ENCODE measurements at places on chromosomes 16 and 17. TPM values are rescaled to one million over a fixed set of nuclear protein-coding genes. Genes with fewer than 3 reads are reported as not detected.

DNA sequence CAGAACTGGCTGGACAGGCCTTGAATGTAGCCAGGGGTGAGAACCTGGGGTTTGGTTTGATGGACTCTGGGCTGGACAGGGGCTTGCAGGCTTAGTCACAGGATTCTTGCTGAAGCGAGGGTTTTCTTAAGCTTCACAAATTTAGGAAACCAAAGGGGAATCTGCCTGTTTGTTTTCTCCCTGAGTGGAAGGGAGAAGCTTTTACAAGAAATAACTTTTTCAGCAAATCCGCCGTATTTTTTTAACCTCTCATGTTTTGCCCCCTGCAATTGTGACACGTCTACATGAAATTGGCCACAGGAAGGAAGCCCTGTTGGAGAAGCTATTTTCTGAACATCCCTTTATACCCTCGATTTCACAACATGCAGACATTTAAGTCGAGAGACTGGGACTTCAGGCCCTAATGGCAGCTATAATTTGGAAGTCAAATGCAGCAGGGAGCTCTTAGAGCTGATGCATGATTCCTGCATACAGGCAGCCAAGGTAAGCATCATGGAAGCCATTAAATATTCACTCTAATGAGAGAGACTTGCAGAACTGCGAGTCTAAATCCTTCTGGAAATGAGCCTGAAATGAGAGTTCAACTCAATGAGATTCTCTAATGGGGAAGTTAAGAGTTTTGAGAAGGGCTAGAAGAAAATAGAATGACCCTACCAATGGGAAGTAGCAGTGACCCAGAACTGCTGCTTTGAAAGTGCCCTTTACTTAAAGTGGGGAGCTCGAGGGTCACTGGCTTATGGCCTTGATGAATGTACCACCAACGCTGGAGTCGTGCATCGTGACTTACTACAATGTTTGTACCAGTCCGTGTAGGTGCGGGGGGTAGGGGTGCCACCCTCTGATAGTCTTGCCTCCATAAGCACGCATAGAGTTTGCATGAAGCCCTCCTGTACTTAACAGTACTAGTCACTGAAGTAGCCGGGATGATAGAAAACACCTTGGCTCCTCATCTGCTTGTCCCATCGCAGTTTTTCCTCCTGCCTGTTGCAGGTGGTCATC, 45.1 kb upstream of the IRF8 start:
- no peak for DNase-seq

DNA sequence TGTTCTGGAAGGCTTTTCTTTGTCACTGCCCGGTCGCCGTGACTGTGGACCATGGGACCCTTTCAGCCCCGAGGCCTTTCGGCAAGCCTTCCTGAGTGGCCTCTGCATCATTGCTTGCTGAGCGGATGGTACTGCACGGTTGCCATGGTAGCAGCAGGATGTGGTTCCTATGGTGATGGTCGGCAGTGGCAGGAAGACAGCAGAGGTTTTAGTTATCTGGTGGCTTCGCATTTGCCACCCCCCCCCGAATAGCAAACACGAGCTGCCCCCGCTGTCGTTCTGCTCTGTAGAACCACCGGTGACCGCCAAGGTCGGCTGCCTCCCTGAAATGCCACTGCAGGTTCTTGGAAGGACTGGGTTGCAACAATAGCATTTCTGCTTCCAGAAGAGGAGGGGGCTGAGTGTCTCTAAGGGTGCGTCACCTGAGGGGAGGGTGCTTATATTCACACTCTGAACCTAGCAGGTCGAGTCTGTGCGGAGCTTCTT, 76.6 kb downstream of the CMIP start:
- DNase-seq: no peak

GRCh38 chr17:8072341-8072728, 15.2 kb downstream of the ALOX12B start:
- DNase-seq: no peak

DNA sequence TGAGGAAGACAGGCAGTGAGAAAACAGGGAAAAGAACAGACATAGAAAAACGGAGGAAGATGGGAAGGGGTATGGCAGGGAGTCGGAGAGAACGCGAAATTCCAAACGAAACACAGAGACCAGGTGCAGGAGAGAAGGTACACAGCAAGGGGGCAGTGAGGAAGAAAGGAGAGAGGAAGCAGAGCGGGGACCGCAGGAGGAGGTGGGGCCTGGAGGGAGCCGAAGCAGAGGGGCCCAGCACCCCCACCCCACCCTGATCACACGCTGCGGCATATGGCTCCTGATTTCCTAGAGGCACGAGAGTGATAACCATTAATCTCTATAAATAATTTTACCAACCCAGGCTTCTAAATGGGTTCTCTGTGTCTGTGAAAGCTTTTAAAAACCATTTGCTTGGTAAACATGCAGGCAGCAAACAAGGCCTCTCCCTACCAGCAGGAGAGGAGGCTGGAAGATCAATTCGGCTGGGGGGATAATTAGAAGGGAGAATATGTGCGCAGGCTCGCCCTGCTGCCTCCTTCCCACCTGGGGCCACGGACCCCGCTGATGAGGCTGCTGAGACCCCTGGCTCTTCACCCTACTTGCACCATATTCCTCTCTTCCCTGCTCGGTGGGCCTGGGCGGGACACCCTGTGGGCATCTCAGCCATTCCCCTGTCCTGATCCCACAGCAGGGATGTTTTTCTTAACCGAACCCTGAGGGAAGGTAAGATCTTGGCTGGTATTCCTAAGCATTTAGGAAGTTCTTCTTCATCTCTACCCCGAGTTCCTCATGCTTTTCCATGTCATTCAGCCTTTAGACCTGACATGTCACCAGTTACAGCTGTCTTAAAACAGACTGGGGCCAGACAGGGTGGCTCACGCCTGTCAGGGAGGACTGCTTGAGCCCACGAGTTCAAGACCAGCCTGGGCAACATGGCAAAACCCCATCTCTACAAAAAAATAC, 86.7 kb downstream of the TMEM132E start:
- no peak for DNase-seq

- DNase-seq: peak; percentile 68
Measured at GRCh38 chr16:48117217-48118105, 38.3 kb downstream of the ABCC12 start.

DNA sequence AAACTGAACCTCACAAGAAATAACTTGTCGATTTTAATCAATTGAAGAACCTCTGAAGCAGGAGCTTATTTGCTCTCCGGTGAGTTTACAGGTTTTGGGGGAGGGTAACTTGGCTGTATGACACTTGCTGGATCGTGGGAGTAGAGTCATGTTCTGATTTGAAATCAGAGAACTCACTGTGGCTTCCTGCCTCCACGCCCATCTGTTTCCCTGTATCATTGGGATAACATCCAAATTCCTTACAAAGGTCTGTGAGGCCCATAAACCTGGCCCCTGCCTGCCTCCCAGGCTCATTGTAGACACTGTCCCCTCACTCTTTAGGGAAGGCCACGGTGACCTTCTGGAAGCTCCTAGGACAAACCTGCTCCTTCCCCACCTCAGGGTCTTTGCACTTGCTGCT, 48.3 kb downstream of the C17orf67 start:
- no peak for DNase-seq

DNA sequence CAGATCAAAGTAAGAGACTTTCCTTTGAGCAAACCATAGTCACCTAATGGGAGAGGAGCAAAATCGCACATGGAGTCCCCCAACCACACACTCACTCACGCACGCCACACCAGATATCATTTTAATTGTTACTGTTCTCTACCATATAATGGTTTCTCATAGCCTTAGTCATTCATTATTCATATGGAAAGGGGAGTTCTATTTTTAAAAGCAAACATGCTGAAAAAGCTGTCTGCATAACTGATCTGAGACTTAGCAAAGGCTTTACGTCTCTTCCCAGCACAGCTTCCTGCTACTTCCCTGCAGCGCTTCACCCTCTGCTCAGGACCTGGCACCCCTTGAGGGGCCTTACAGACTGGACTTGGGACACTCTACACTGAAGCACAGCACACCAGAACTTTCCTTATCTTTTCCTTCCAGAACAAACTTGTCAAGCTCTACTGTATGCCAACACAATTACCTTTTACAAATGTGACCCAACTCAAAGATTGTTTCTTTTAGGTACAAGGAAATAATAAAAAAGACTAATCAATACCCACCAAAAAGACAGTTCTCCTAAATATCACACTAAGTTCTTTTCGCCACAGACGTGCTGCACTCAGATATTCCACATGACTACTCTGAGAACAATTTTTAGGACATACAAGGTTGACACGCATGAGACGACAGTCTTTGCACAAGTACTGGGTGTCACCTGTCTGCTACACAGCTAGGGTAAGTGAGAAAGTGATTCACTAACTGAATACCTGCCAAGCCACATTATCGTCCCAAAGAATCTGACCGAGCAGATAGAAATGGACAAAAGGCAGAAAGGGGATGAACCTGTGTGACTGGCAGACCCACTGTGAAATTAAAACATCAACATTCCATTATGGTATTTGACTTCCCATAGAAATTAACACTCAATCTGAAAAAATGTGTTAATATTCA, 21.5 kb downstream of the SRP68 start:
- no peak for DNase-seq

- DNase-seq: peak; percentile 76
Measured at GRCh38 chr17:4708436-4708835, 2.0 kb upstream of the ARRB2 start.

- DNase-seq: no peak
Measured at GRCh38 chr17:78997881-78998280, 11.7 kb downstream of the CANT1 start.

GRCh38 chr17:76569607-76570279, 15.9 kb downstream of the ST6GALNAC2 start:
- DNase-seq: peak; percentile 44

DNA sequence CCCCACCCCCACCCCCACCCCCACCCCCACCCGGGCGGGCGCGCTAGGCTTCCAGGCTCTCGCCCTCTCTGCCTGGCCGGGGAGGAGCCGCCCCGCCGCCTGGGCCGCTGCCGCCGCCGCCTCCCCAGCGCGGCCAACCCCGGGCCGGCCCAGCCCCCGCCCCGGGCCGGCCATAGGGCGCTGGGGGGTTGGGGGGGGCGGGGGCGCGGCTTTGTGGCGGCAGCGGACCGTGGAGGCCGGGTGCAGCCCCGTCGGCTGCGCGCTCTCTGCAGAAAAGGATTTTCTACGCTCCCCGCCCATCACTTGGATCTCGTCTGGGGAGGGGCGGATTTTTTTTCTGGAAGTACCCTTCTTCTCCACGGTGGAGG, 230.9 kb downstream of the MRTFB start:
- peak; percentile 77 for DNase-seq

DNA sequence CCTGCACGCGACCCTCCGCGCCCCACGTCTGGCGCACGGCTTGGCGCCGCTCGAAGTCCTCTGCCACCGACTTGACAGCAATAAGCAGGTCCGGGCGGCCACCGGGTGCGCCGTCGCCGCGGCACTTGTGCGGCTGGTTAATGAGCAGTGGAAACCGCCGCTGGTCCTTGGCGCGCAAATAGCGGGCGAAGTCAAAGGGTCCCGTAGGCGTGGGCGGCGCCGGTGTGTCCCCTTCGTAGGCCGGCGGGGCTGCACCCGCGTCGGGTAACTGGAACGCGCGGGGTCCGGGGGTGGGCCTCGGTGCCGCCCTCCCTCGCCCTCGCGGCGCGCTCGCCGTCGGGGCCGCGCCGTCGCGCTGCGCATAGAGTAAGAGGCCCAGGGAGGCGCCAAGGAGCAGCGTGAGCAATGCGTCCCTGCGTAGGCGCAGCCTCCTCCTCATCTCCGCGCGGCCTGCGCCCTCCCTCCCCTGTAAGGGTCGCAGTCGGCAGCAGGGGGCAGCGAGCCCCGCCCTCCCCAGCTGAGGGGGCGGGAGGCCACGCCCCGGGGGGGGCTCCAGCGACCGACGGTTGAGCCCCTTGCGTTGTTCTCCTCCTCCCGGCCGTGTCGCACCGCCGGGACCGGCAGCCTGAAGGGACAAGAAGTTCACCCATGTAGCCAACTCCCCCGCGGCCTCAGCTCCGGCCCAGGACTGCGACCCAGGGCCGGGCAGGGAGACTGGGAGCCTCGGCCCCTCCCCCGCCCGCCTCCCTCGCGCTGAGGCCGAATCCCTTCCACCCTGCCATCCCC, 558 bp downstream of the B3GNT9 start:
- DNase-seq: no peak

- DNase-seq: peak; percentile 91
Measured at GRCh38 chr16:53509906-53510703, 7.1 kb upstream of the AKTIP start.

DNA sequence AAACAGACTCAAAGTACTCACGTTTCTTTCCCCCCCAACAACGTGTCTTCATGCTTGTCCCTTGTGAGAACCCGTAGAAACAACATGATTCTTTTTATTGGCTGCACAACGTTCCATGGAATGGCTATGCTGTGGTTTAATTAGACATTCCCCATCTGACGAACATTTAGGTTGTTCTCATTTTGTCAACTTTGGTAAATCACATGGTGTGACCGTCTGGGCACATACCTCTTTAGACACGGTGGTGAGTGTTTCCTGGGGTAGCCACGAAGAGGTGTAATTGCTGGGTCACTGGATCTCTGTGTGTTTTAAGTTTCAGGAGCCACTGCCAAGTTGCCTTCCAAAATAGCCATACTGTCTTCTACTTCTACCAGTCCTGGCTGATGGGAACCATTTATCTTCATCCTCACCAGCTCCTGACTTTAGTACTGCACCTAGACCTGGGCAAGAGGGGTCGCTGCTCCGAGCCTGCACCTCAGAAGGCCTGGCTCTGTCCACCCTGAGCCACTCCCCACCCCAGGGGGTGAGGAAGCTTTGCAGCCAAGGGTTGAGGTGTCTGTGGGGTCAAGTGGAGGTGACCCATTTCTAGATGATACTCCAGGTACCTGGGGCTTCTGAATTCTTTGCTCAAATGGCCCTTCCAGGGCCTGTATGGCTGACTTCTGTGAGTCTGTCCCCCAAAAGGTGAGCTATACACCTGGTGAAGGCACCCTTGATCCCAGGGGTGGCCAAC, 84.7 kb downstream of the IRX5 start:
- peak; percentile 80 for DNase-seq

Gene GAS2L2
- not detected for total RNA-seq

Gene ABCA8
- 0.13 TPM for total RNA-seq

Gene PTRH2
- total RNA-seq: 30.4 TPM

All from SJCRH30 (cell line).